Amniotic stem cell (primary cell): ENCODE measurements at places on chromosomes 1 and 21.

GRCh38 chr1:53111073-53111556 is 31.3 kb downstream of the SLC1A7 start:
- no peak for DNase-seq

DNA sequence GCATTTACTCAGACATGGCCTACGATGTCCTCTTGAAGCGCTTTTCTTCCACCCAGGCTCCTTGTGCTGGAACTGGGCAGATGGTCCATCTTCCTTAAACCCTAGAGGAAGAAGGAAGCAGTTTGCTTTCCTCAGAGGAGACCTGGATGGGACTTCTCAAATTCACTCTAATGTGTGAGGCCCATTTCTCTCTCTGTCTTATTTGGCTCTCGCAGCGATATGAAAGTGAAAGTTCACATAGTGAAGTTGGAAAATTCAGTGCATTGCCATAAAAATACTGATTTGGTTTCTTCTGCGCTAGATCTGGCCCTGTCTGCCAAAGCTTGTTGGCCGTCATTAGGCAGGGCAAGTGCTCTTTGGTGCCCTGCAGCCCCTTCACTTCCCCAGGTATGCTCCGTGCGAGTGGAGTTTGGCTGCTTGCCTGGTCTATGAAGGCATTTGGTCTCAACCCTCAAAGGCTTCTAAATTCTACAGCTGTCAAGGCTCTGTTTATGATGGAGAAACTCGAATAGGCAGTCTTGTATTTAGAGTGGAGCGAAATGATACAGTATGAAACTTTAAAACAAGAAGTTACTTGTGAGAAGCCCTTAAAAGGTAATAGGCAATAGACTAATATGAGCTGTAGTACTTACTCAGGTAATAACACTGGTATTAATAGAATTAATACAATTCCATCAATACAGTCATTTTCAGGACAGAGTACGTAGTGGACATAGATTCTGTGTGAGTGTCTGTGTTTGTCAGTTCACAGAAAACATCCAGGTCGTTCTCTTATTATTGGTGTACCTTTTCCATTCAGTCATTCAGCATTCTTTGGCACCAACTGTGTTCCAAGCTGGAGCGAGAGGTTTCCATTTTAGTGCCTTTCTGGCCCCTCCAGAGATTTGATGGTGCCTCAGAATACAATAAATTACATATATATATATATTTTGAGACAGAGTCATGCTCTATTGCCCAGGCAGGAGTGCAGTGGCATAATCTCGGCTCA is 20.5 kb downstream of the SZRD1 start:
- DNase-seq, result no peak

GRCh38 chr1:154212083-154212482 is 6.0 kb upstream of the CFAP141 start:
- DNase-seq, result no peak

GRCh38 chr1:241542199-241542907 is 10.2 kb downstream of the KMO start:
- DNase-seq, result no peak

DNA sequence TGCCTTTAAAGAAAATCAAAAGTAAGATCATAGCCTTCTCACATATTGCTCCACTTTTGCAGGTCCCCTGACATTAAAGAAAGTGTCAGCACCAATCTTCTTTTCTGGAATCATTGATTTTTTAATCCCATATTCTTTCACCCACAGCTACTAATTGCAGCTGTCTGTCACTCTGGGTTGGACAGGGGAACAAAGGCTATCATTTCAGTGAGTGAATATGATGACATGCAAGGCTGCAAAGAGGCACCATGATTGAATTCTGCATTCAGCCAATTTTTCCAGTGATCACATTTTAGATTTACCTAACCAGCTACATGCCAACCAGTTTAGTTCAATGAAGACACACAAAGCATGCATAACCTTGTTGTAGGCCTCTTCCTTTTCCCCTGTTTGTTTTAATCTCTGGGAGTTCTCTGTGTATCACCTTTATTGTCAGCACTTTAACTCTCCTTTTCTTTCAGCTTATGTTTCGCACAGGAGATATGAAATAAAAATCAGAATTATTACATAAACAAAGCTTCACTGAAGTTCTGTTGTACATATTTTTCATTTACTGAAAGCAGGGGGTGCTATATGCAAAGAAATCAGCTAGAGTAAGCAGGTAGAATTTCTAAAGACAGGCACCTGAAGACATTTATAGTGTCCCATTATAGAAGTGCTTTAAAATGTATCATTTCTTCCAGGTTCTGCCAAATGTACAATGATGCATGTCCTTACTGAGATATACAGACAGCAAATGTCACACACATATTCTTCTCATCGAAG is 584.8 kb downstream of the PLA2G4A start:
- DNase-seq, result no peak

GRCh38 chr1:226092965-226093364 is 30.4 kb downstream of the H3-3A start:
- DNase-seq, result no peak

DNA sequence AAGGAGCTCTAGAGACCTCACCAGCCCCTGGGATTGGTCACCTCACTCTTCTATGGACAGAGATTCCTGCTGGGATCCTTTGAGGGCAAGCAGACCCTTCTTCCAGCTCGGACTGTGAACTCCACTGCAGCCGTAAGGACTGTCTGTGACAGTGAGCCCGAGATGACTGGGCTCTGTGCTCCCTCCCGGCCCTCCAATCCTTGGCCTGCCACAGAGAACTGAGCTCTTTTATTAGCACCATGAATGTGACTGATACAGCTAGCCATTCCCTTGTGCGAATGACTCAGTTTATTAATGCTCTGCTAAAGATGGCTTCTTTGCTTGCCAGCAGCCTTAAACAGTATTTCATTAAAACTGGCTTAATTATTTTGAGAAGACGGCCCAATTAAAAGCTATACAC is 194.6 kb upstream of the LMO4 start:
- no peak for DNase-seq

- DNase-seq, result no peak
Observed at GRCh38 chr1:173688300-173688699, 18.6 kb upstream of the ANKRD45 start.

GRCh38 chr1:30353637-30354036 is 369.7 kb downstream of the MATN1 start:
- DNase-seq, result no peak

DNA sequence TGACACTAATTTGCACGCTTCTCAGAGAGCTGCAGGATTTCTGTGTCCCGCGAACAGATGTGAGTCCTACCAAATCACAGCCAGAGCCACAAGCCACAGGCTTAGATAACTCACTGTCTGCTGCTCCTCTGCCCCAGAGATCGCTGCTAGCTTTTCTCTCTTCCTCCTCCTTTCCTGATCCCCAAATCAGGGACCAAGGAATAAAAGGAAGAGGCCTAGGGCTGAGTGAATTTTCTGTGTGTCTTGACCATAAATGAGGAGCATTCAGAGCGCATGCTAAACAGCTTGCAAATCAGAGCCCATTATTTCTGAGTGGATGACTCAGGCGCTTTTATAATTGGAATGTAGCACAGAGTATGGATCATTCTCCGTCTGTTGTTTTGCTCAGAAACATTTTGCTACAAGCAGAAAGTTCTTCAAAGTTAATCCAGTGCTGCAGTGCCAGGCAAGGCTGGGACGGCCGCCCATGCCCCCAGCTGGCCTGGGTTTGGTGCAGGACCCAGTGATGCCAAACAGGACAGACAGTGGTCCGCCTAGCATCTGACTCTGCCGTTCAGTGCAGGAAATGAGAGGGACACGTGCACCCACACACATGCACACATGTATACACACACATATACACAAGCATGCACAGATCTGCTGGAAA is 38.2 kb downstream of the KCNAB2 start:
- DNase-seq, result peak; percentile 38

- no peak for DNase-seq
Observed at GRCh38 chr1:116767782-116768382, 13.7 kb downstream of the CD2 start.

- DNase-seq, result no peak
Observed at GRCh38 chr1:216758161-216758560, 34.9 kb upstream of the ESRRG start.

- DNase-seq, result no peak
Observed at GRCh38 chr1:150981177-150981804, 801 bp upstream of the ANXA9 start.

- no peak for DNase-seq
Observed at GRCh38 chr1:167641786-167642500, 11.9 kb downstream of the RCSD1 start.

- no peak for DNase-seq
Observed at GRCh38 chr1:152153996-152154395, 5.0 kb downstream of the RPTN start.

- DNase-seq, result no peak
Observed at GRCh38 chr1:41773842-41774241, 144.9 kb downstream of the HIVEP3 start.

GRCh38 chr1:236451796-236452373 is 57.8 kb downstream of the EDARADD start:
- no peak for DNase-seq

- no peak for DNase-seq
Observed at GRCh38 chr1:46176211-46176865, at the start of gene P3R3URF. P3R3URF (minus strand) TSS chr1:46176488; CDS start chr1:46176471, 17 bp downstream.

- DNase-seq, result no peak
Observed at GRCh38 chr21:43203591-43203990, 34.8 kb downstream of the CRYAA start.

DNA sequence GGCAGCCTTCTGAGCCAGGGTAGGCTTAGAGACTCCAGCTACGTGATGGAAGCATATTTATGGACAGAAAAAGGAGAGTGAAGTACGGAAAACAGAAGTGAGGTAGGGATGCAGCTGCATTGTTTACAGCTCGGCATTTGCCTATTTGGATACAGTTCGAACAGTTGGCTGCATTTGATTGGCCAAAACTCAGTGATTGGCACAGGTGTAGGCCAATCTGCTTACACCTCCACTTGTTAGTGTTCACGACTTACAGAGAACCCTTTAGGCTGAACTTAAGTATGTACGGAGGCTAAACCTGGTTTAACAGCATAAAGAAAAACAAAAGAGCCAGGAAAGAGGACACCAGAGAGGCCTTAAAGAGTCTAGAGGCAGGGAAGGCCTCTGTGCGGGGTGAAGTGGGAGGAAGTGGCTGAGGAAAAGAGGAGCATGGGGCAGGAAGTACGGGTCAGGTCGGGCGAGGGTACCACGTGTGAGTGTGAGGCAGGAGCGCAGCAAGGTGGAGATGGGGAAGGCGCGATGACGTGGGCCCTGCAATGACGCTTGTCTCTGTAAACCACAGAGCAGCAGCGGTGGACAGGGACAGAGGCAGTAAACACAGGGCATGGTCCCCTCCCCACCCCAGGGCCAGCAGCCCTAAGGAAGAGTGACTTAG is 32.0 kb downstream of the RSPH1 start:
- DNase-seq, result no peak

DNA sequence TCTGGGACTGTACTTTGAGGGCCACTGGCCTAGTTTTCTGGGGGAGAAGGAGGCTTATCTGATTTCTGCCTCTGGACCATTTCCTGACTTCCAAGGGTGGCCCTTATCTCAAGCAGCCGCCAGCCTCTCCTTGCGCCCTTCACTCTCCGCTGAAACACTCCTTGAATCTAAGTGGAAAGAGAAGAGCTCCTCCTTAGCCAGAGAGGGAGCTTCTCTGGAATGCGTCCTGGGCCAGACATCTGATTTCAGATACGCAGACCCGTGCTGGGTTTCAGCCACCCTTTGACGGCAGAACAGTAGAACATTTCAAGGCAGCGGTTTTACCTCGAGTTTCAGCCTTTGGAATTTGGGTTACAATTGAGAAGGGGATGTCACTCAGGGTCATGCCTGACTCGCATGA is 308.0 kb downstream of the CAMTA1 start:
- DNase-seq, result no peak

- no peak for DNase-seq
Observed at GRCh38 chr1:36803868-36804570, 230.3 kb downstream of the GRIK3 start.

- DNase-seq, result no peak
Observed at GRCh38 chr21:46665566-46665965, 30.1 kb downstream of the PRMT2 start.
